ENCODE measurements at places on chromosomes 16 and 17.

GRCh38 chr16:51994597-51994996 lies 552.3 kb downstream of the TOX3 start:
- DNase-seq: no peak

- DNase-seq: no peak
Observed at GRCh38 chr17:6286233-6286632, 148.7 kb downstream of the AIPL1 start.

- no peak for DNase-seq
Observed at GRCh38 chr16:66802159-66802558, 775 bp upstream of the TERB1 start.

DNA sequence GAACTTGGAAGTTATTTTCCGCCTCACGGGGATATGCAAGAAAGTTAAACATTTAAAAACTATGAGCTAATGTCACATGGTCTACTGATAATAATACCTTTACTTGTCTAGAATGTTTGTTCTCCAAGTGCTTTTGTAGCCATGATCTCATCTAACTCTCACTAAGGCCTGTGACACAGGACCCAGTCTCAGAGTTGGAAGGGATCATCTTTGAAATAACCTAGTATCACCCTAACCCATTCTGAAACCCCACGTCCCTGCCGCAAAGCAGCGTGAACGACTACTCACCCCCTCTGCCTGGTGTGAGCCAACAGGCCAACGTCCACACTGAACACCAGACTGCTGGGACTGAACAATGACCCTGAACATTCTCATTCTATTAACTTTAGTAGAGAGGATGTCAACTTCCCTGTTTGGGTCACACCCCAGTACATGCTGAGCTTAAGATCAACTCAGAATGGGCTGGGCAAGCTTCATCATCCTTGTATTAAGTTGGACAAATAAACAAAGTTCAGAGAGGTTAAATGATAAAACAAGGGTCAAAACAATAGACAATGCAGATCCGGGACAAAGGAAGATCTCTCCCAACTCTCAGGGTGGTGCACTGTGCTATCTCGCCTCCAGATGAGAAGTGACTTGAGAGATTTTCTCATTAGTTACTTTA lies 54.8 kb upstream of the BCAR1 start:
- DNase-seq: no peak

- DNase-seq: no peak
Observed at GRCh38 chr17:70308618-70309017, 139.3 kb downstream of the KCNJ2 start.

DNA sequence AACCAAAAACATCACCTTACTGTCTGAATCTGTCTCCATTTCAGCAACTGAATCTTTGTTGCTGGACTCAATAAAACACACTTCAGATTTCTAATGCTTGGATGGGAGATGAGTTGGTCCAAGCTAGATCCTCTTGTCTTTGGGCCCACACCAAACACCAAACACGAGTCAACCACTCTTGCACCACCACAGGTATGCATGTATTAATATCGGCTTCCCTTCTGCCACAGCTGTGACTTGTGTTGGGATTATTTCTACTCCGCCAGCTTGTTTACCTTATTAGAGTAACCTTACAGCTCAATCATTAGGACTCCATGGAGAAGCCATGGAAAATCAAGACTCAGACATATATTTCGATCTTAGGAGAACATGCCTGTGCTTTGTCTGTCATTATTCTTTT lies 49.9 kb downstream of the XYLT1 start:
- DNase-seq: no peak

DNA sequence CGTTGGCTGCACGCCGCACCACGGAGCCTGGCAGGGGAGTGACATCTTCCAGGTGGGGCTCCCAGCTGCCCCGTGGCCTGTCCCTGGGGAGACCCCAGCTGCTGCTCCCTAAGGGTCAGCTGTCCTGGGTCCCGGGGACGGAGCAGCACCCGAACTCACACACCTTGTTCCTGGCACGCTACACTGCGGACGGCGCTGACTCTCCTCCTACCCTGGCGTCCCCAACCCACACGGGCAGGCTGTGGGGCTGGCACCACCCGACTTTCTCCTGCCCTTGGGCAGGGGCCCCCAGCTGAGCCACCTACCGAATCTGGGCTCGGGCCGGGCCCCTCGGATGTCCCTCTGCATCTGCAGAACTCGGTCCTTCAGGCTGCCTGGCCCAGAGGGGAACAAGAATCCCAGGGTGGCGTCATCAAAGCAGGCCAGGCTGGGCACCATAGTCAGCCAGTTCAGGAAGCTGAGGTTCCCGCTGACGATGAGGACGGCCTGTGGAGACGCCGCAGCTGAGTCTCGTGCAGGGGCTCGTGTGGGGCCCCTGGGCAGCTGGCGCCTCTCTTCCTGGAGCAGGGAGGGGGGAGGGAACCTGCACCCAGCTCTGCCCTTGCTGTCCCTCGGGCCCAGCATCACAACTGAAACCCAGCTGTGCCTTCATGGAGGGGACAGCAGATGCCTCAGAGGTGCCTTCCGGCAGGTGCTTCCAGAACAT lies 70.5 kb upstream of the GNG13 start:
- DNase-seq: no peak

Measured in bone marrow (tissue), 2 donors.